ENCODE measurements at places on chromosomes 5 and 9. TPM values are rescaled to one million over a fixed set of nuclear protein-coding genes. Genes with fewer than 3 reads are reported as not detected.

GRCh38 chr9:81410201-81410600, 279.1 kb downstream of the TLE1 start:
- DNase-seq = peak; percentile 60

- peak; percentile 94 for DNase-seq
Observed at GRCh38 chr9:128733256-128733655, 9.3 kb upstream of the ZDHHC12 start.

DNA sequence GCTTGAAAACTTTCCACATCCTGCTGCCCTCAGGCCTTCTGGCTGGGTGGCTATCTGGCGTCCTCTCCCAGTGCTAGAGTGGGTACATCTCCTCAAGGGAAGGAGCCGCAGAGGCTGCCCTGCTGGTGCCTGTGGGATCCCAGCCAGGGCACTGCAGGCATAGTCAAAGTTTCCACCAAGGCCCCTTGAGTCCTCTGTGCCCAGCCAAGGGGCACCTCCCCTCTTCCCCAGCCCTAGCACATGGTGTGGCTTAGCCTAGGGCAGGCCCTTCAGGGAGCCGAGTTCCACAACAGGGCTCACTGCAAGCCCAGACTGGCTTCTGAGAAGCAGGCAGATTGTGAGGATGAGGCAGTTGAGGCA, 103.2 kb downstream of the RGS3 start:
- DNase-seq = no peak

GRCh38 chr9:137029058-137029936, 1.3 kb upstream of the ABCA2 start:
- peak; percentile 81 for DNase-seq

DNA sequence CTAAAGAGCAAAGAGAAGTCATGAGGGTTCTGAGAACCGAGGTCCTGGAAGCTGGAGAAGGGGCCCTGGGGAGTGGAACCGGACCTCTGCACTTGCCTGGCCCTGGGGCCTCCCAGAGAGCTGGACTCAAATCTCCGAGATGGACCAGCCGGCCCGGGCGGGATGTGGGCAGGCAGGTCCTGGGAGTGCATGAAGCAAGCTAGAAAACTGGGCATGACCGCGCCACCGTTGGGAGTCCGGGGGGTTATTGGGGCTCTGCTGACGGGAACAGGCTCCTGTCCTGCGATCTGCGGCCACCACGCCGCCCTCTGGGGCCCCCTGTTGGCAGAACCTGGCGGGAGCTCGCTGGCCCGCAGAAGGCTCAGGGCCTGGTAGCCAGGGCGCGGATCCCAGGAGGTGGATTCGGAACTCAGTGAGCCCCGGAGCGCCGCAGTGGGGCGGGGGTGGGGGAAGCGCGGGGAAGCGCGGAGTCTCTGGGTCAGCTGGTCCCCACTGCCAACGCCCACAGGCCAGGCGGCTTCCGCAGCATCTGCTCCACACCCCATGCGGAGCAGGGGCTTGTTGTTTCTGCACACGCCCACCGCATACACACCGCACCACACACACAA, 150.6 kb downstream of the ERCC6L2 start:
- DNase-seq = peak; percentile 53

- no peak for DNase-seq
Observed at GRCh38 chr5:169091396-169091980, 209.5 kb downstream of the SLIT3 start.

DNA sequence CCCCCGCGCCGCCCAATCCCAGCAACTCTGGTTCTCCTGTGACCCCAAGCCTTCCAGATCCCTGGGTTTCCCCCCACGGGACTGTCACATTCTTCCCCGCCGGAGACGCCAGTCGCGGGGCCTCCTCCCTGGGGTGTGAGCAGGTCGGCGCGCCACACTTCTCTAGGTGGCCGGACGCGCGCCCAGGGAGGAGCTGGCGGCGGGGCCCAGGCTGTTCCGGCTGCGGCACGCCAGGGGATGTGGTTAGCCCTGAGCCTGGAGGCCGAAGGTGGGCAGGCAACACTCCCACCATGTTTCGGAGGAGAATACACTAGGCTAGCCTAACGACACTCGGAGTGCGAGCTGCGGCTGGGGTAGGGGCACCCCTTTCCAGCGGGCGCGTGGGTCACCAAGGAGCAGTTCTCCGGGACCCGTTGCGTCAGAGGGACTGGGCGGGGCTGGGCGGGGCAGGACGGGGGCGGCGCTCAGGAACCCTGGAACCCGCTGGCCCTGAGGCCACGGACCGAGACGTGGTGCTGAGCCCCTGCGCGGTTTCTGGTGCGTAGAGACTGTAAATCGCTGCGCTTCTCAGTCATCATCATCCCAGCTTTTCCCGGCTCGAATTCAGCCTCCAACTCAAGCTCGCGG, at the start of gene SLC27A6:
SLC27A6 (plus strand) TSS at position 478 of the 627 bp plus-strand sequence. CDS start 650 bp downstream, outside the sequence.
- no peak for DNase-seq

The PITX1 gene
- total RNA-seq = not detected

The OR2V2 gene
- total RNA-seq = not detected

The SPINK6 gene
- not detected for total RNA-seq

The FGFR4 gene
- total RNA-seq = 2.6 TPM

The TPM2 gene
- total RNA-seq = 19.6 TPM
